ENCODE measurements at places on chromosomes 5 and 9.

DNA sequence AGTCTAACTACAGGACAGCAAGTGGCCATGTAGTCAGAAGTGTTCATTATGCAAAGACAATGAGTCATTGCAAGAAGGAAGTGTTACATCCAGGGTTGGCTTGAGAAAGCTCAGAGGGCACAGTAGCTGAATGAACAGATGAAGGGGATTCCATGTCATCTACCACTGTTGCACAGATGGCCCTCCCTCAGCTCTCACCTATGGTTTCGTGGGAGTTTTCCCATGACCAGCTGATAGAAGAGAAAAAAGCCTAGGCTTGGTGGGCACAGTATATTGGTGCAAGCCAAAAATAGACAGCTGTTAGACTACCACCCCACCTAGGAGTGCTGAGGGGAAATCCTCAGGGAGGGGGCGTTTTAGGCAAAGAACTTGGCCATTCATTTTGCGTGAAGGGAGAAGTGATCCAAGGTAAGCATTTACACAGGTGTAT, 217.0 kb downstream of the DMRT2 start:
- no peak for DNase-seq

GRCh38 chr9:76575761-76576160, 116.8 kb downstream of the GCNT1 start:
- DNase-seq, result no peak

GRCh38 chr9:18666986-18667772, 193.2 kb downstream of the ADAMTSL1 start:
- DNase-seq, result no peak

DNA sequence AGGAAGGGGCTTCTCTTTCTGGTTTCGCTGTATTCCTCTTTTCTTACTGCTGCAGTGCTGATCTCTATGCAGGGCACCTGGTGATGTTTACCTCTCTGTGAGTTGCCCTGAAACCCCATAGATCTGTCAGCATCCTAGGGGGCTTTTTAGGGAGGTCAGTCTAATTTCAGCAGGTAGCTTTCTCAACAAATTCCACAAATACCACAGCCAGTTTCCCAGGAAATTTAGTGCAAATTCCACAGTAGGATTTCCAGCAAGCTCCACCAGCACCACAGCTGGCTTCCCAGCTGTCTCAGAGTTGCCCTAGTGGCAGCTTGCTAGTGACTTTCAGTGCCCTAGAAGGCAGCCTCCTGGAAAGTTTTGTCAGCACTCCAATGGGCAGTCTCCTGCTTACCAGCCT, 379.1 kb upstream of the SMC2 start:
- no peak for DNase-seq

DNA sequence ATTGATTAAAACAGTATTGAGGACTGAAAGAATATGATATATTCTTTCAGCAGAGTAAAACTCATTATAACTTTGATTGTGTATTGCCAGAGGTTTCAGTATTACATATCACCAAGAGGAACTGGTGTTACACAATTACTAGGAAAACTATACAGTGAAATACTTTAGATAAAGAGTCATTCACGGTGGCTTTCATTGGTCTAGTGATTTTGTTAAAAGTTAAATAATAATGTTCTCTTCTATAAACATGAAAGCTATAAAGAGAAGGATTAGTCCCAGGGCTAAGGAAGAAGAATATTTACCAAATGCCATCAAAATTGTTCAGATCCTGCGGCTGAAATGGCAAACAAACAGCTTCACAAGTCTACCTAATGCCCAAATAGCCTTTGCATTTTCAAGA, 306.2 kb downstream of the SEMA5A start:
- no peak for DNase-seq

- DNase-seq, result no peak
These were observed 19.5 kb downstream of the CARD6 start for GRCh38 chr5:40860711-40861110.

DNA sequence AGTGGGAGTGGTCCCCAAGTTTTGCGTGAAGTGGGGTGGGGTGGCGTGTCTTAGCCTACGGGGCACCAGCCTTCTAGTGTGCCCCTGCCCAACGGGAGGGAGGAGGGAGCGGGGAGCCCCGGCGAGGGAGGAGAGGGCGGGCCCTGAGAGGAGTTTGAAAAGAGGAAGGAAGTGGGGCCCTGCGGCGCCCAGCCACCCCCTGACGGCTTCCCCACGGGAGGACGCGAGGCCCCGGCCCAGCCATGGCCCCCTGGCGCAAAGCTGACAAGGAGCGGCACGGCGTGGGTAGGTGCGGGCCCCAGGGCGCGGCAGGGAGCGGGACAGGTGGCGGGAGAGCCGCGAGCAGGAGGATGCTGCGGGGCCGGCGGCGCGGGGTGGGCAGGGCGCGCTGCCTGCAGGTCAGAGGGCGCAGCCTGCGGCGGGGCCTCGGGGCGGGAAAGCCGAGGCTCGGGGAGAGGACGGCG, at the start of gene DOCK2:
DOCK2 (plus strand) TSS at position 191 of the 464 bp plus-strand sequence; CDS start at position 243, 52 bp downstream.
- DNase-seq, result peak; percentile 51

DNA sequence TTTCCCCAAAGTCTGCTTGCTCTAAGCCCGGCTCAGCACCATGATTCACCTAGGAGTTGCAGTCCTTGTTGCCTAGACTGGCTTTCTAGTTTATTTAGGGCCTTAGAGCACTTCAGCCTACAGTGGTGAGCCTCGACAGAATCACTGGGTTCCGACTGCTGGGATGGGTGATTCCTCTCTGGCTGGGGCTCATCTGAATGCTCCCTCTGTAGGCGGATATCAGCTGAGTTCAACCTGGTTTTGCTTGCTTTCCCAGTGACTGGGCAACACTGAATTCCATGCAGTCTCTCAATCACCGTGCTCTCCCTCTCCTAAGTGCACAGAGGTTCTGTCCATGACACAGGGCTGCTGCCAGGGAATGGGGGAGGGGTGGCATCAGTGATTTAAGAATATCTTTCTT, 54.1 kb downstream of the OSMR start:
- no peak for DNase-seq

- DNase-seq, result no peak
These were observed 280.8 kb downstream of the CDH10 start for GRCh38 chr5:24363789-24364481.

DNA sequence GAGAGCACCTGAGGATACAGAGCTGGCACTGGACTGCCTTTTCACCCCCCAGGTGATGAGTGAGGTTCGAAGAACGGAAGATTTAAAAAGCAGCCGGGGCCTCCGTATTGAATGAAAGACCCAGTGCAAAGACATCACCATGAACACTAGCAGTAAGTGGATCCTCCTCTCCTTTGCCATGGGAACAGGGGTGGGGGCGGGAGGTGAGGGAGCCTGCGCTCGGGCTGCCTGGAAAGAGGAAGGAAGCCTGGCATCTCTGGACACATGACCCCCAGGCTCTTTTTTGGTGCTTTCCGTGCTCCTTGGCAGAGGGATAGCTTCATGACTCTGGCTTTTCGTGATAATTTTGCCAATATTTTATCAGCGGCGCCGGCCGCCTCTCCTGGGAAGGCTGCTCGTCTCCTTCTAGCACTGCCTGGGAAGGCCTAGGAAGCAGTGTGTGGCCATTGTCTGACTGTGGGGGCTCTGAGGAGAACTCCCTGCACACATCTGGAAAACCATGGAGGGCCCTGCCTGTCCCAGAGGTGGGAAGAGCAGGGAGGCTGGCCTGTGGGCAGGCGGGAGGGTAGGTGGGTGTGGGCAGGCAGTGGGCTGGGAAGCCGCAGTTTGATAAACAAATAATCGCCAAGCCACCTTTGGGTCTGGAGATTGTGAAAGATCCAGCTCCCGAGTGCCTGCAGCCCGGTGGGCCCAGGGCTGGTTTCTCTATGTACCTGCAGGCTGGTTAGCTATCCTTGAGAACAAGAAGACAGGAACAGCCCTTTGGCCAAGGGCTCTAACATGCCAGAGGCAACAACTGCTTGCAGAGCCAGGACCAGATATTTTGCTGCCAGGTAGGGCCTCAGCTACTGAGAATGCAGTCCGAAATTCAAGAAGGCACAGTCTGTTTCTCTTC, 911 bp downstream of the ABLIM3 start:
- DNase-seq, result no peak

GRCh38 chr9:97904725-97905124, 17.6 kb downstream of the TRMO start:
- DNase-seq, result no peak

- DNase-seq, result no peak
These were observed 978 bp upstream of the ADCY2 start for GRCh38 chr5:7394889-7395431.

DNA sequence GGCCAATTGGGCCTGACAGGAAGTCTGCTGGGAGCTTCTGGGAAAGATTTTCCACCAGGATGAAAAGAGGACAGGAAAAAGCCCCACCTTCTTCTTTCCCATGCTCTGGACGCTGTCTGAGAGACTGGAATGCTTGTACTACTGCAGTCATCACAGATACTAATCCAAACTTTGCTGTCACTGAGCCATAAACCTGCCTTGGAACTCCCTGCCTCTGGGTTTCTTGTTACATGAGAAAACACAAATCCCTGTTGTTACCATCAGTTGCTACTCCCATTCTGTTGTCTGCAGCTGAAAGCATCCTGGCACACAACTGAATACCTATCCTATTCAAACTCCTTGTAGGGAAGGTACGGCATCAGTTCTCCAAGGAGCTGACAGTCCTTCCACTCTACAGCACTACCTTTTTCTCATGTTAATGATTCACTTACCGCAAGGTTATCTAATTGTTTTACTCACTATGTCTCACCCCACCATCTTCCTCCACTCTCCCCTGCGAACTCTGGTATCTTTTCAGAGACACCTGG, 167.5 kb downstream of the CDK5RAP2 start:
- no peak for DNase-seq
